ENCODE measurements at places on chromosomes 2 and 18. TPM values are rescaled to one million over a fixed set of nuclear protein-coding genes. Genes with fewer than 3 reads are reported as not detected.

Gene C2orf66
- total RNA-seq, result not detected

Gene TMEM17
- total RNA-seq, result not detected

DNA sequence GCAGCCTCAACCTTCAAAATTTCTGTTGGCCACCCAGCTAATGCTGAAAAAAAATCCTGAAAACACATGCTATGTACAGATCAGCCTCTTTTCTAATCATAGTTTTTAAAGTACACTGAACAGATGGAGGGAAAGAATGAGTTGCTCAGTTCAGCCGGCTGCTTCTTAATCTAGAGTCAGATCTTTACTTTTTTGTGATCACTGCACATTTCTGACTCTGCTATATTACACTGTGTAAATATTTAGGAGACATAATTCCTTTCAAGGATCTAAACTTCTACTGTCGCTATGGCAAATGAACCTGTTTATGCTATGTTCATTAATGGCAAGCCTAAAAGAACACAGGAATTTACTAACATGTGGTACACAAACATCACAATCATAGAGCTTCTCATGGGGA is 114.2 kb downstream of the SRBD1 start:
- DNase-seq, result no peak

DNA sequence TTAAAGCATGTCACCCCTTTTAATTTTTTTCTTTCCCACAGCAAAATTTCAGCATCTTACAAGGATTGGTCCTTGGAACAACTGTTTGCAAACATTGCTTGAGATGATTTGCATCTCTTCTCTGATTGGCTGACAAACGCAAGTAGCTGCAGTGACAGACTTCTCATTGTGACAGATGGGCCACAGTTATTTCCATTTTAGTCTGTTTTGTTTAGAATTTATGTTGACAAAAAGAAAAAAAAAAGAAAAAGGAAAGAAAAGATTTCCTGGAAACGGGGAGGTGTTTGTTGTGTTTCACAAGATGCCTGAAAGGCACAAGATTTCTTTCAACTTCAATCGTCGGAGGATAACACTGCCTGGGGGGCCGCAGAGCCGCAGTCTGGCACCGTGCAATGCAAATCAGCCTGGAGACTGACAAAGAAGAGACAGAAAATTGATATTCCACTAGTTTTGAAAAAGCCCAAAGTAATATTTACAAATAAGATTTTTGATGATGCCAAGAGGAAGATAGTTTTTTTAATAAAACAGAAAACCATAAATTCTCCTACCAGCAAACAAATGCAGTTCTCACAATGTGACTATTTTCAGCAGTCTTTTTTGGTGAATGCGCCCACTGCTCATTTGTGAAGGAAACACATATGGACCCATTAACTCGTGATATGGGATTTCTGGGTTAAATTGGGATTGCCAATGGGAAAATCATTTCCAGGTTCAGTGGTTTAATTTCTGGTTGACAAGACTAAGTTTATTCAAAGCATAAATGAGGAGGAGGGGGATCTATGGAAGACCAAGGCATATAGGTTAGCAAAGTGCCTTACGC is 296.2 kb upstream of the SMIM21 start:
- DNase-seq, result no peak

DNA sequence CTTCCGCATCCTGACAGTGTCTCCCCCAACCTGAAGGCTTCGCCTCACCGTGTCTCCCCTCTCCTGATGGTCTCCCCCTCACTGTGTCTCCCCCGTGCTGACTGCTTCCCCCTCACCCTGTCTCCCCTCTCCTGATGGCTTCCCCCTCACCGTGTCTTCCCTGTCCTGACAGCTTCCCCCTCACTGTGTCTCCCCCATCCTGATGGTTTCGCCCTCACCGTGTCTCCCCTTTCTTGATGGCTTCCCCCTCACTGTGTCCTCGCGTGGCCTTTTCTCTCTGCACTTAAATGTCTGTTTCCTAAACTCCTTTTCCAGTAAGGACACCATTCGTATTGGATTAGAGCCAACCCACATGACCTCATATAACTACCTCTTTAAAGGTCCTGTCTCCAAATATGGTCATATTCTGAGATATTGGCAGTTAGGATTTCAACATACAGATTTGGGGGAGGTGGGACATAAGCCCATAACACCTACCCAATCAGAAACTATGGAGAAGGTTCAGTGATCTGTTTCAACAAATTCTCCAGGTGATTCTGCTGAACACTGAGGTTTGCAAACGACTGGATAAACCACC is 47.9 kb upstream of the RAB27B start:
- DNase-seq, result no peak

Gene SLC23A3
- 0.95 TPM for total RNA-seq

DNA sequence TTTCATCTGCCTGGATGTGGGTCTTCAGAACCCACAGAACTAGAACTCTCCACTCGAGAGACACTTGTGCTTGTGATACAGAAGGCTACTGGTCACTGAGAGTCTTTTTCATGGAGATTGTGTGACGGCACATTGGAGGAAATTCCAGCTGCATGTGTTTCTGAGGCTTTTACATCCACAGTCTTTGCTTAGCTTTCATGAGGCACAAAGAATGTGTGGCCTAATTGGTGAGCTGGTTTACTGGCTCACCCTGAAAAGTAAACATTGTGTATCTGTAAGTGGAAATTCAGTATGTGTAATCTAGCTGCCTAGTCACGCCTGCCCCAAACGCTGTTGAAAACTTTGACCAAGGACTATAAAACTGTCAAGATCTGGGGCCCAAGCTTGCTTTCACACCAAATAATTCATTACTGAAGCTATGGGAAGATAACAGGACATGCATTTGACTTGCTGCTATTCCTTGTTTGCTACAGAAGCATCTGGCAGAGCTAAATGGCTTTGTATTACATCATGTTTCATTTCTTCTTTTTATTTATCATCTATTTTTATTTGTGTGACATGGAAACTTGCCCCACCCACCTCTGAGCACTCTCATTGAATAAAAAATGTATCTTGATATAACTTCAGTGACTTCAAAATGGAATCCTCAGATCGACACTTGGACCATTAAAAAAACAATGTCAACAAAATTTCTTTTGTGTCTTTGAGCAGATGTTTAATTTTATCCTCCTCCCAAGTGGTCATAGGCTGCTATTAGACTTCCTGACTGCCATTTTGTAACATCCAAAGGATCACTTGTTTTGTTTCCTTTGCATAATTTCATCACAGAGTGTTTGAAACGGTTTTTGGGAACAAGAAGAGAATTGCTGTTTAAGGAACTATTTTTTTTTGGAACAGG is 80.2 kb downstream of the EFEMP1 start:
- no peak for DNase-seq

Gene HSPE1
- total RNA-seq, result 310 TPM

DNA sequence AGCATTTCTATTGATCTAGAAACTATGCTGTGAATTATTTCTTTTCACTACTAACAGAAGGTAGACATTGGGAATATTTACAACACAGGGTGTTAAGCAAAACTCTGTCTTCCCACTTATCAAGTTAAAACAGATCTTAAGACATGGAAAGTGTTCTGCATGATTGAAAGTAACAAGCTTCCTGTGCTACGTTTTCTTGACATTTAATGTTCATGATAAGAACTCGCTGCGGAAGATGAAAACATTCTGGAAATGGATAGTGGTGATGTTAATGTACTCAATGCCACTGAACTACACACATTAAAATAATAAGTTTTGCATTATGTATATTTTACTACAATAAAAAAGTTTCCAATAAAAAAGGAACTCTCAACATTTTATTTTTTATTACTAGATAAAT is 74.4 kb upstream of the SCN7A start:
- no peak for DNase-seq

- no peak for DNase-seq
Observed at GRCh38 chr2:60948926-60949579, 67.7 kb downstream of the REL start.

GRCh38 chr2:101231937-101232730 is 20.6 kb upstream of the CNOT11 start:
- DNase-seq, result no peak

DNA sequence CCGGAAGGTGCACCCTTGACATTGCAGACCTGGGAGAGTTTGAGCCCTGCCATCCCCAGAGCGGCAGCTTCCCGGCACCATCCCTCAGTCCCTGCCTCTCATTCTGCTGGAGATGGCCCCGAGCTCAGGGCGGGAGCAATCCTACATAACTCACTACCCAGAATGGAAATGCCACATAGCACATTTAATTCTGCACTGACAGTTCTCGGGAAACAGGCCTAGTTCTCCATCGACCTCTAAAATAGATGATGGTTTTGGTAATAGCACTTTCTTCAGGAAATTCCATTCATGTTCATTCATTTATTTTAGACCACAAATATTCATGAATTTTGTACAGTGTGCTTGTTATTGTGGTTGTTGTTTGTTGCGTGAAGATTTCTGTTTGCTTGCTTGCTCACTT is 92.9 kb upstream of the SLC14A2 start:
- DNase-seq, result no peak

DNA sequence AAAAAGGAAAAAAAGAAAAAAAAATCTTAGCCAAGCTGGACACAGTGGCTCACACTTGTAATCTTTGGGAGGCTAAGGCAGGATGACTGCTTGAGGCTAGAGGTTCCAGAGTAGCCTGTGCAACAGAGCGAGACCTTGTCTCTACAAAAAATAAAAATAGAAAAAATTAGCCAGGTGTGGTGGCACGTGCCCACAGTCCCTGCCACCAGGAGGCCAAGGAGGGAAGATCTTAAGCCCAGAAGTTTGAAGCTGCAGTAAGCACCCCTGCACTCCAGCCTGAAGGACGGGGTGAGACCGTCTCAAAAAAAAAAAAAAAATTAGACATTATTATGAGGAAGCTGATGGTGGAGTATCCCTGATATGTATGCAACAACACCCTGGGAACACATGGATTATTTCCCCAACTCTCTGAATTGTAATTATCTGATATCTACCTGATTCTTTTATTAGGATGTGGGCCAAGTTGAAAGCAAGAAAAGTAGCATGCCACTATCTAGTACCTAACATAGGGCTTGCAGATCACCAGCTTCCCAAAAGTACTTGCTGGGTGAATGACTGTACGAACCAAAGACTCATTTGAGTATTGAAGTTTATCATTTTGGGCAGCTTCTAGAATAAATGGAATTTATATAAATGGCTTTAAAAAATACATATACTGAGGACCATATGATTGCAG is 140.9 kb downstream of the TCF4 start:
- DNase-seq, result no peak

DNA sequence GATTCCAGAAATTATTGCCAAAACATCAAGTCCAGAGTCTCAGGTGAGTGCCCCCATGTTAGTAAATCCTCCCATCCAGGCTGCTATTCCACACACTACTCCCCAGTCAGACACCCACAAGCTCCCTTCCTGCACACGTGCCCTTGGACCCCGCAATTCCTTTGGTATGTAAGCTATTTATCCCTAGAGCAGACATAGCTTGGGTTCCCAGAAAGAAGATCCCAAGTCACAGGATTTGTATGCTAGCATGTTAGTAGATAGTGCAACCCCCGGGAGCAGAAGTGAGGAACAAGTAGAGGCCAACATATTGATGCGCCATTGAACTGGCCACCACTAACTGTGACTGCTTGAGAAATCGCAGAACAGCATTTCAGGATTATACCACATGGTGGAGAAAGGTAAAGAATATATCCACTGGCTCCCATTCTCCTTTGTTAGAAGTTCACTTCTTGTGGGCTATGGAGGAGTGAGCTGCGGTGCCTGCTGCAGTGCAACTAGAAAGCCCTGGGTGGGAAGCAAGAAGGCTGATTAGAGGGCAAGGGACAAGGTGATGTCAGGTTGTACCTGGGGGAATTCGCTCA is 137.5 kb upstream of the CHAC2 start:
- no peak for DNase-seq

Gene REV1
- total RNA-seq, result 29.6 TPM

Gene POTEI
- not detected for total RNA-seq

DNA sequence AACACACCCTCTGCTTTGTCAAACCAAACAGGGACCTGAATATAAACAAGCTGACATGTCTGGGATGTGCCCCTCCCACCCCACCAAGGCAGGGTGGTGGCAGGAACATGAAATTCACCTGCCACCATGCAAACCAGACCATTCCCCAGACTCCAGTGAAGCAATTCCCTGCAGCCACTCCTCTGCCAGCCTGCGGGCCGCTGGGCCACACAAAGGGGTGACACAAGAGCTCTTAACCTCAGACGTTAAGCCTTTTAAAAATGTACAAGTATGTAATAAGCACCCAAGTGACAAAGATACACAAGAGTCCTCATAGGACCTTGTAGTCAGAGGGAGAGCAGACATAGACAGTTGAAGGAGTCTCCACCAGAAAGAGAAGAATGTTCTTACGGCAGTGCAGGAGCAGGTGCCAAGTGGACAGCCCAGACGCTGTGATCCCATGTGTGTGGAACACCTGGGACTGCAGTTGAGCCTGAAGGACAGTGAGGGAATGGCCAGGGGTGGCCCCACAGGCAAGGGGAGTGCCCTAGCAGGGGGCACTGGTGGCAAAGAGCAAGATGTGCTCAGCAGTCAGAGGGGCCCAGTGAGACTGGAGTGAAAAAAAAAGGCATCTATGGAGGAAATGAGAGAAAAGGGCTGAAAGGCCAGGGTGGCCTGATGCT is 36.9 kb downstream of the CRACDL start:
- no peak for DNase-seq

Gene SPC25
- total RNA-seq, result 31.0 TPM

- no peak for DNase-seq
Observed at GRCh38 chr18:61679836-61680235, 213.0 kb downstream of the RNF152 start.

DNA sequence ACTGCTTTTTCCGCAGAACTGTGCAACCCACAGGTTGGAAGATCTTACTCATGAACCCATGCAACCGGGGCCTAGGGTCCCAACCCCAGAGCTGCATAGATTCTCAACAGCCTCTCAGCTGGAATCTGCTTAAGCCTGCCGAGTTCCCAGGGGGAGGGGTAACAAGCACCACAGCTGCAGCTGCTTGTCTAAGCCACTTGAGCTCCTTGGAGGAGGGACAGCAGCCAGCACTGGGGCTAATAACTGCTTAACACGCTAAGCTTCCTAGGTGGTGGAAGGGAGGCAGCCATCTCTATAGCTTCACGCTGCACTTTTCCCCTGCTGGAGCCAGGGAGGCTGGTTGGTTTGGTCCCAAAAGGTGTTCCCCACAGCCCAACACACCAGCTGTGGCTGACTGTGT is 311.6 kb downstream of the DSC3 start:
- no peak for DNase-seq

- DNase-seq, result no peak
Observed at GRCh38 chr2:111659361-111660333, 224.3 kb downstream of the ANAPC1 start.

- DNase-seq, result no peak
Observed at GRCh38 chr18:31438402-31438801, 9.1 kb upstream of the DSG3 start.

DNA sequence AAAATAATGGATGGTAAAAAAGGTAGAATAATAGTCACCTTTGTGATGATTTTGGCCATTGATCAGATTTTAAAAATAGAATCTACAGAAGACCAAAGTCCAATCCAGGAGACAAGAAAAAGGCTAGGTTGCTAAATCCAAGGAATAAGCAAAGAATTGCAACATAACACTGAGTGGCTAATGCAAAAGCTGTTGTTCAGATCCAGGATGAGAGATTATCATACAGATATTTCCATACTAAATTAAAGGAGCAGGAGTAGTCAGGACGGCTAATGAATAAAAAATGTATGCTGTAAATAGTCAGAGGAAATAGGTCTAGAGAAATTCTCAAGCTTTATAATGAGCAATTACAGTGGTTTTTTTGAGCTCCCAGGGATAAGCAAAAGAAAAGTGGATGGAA is 745.9 kb upstream of the ACVR2A start:
- no peak for DNase-seq

GRCh38 chr2:230939691-230940470 is 14.8 kb upstream of the GPR55 start:
- DNase-seq, result no peak

Measured in activated naive CD4-positive, alpha-beta T cell treated with anti-CD3 and anti-CD28 coated beads for 36 hours (primary cell).